NCI-H774 (cell line): ENCODE measurements at places on chromosomes 7 and 10.

DNA sequence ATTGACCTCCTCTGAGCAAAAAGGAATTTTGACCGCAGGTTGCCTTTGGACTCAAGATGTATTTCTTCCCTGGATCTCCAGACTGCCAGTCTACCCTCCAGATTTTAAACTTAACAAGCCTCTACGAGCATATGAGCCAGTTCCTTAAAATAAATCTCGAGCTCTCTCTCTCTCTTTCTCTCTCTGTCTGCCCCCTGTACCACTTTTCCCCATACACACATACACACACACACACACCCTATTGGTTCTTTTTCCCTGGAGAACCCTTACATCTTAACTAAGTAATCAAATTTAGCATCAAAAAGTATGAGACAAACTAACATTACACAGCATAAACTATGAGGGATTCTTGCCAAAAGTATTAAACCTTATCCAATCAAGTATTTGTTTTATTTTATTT lies 11.4 kb downstream of the BCAP29 start:
- no peak for DNase-seq

- DNase-seq: no peak
These were observed 108.9 kb upstream of the PCBD1 start for GRCh38 chr10:70997236-70997635.

GRCh38 chr7:104826135-104826534 lies 187.9 kb upstream of the KMT2E start:
- no peak for DNase-seq

- DNase-seq: no peak
These were observed 64.4 kb downstream of the GRM3 start for GRCh38 chr7:86708031-86708680.

DNA sequence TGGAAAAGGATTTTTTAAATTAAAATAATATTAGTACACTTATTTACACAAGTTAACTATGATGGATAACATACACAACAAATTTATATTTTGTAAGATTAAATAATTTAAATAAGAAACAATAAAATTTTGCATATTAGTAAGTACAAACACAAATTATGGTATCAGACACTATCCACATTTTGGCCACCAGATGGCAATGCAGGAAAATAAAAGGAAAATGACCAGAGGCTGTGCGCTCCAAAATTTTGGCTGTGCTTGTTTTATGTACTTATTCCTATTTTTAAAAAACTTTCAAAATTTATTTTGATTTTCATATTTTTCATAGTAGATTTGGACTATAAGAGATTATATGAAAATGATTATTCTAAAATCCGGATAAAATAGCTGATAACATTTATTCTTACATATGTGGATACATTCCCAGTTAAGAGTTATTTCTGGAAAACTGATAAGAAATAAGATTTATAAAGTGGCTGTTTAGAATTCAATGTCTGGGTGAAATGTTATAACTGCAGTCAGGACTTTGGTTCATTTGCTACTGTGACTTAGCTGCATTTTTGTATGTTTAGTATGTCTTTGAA lies 274.7 kb upstream of the HGF start:
- DNase-seq: peak; percentile 62

GRCh38 chr7:37728747-37729146 lies 45.2 kb downstream of the GPR141 start:
- no peak for DNase-seq

DNA sequence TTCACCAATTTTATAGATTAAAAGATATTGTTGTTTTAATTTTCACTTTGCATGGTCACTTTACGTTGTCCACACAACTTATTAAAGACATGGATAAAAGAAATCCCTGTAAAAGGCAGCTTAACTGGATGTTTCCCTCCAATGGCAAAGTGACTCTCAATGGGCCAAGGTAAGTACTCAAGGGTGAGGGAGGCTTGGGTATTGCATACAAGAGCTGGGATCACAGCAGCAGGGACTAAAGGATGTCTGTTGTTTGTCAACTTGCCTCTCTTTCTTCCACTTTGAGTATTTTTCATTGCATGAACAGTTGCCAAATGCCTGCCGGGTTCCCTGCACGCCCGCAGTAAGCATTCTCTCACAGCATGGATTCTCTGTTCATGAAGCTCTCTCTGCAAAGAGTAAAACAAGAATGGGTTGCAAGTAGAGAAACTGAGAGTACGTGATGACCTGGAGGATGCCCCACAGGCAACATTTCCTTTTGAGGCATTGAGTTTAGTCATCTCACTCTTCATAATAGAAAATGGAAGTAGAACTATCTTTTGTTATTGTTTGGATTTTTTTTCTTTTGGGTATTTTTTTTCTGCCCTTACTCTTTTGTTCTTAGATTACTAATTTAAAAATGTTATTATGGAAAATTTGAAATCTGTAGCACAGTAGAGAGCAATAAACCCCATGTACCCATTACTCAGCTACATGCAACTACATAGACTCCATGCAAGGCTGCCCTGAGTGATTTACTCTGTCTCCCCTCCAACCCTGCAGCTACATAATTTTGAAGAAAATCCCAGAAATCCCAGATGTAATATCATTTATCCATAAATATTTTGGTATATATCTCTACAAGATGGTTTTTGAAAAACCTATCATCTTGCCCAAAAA lies 26.3 kb downstream of the GPR141 start:
- DNase-seq: no peak

GRCh38 chr7:152986376-152986775 lies 226.8 kb downstream of the ACTR3B start:
- DNase-seq: no peak

- no peak for DNase-seq
These were observed 19.8 kb downstream of the OR2F1 start for GRCh38 chr7:143974459-143974858.

DNA sequence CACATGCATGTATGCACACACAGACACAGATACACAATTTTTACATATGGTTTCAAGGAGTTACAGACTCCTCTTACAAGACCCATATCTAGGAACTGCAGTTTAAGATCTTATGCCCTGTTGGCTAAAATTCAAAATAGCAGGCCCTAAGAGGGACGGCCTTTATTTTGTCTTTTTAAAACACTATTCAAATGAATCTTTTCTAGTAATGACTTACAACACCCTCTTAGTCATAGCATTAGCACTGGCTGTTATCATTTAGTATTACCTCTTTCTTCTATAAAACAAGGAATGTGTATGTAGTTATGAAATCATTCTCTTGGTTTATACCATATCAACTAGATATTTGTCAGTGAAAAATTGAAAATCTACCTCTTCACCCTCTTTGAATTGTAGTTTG lies 15.3 kb downstream of the PAPSS2 start:
- no peak for DNase-seq

DNA sequence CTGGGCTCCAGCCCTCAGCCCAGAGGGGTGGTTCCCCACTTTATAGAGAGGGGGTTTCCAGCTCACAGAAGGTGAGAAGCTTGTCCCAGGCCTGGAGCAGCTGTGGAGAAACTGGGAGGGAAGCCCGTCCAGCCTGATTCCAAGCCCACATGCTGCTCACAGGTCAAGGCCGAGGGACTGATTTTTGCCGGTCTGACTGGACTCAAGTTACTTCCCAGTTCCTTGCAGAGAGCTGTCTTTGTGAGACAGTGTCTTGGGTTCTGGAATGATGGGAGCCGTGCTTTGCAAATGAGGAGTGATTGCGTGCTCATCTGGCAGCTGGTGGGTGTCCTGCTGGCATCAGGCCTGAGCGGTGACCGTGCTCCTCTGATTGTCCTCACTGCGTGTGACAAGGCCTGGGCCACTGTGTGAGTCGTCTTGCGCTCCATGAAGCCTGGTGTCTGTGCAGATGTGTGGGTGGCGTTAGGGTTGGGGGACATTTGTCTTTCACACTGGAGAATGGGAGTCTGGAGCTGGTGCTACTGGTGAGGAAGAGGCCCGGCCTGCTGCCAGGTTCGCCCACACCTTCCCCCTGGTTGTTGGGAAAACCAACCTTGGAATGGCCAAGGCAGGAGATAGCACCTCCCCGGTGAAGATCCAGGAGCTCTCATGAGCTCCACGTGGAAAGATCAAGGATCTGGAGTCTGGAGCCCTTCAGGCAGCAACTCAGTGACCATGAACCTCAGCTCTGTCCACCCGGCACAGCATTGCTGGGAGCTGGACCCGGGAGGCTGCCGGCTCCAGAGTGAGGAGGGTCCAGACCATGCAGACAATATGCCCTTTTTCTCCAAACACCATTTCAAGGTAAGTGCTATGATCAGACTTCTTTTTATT lies 129.6 kb downstream of the SMURF1 start:
- DNase-seq: no peak

- DNase-seq: peak; percentile 61
These were observed 92.5 kb upstream of the IKZF1 start for GRCh38 chr7:50212016-50212325.

- DNase-seq: no peak
These were observed 57.1 kb downstream of the AMPH start for GRCh38 chr7:38574086-38574485.

GRCh38 chr10:129716211-129716681 lies 247.8 kb downstream of the EBF3 start:
- DNase-seq: no peak

GRCh38 chr7:155252892-155253501 lies 44.7 kb upstream of the INSIG1 start:
- no peak for DNase-seq

DNA sequence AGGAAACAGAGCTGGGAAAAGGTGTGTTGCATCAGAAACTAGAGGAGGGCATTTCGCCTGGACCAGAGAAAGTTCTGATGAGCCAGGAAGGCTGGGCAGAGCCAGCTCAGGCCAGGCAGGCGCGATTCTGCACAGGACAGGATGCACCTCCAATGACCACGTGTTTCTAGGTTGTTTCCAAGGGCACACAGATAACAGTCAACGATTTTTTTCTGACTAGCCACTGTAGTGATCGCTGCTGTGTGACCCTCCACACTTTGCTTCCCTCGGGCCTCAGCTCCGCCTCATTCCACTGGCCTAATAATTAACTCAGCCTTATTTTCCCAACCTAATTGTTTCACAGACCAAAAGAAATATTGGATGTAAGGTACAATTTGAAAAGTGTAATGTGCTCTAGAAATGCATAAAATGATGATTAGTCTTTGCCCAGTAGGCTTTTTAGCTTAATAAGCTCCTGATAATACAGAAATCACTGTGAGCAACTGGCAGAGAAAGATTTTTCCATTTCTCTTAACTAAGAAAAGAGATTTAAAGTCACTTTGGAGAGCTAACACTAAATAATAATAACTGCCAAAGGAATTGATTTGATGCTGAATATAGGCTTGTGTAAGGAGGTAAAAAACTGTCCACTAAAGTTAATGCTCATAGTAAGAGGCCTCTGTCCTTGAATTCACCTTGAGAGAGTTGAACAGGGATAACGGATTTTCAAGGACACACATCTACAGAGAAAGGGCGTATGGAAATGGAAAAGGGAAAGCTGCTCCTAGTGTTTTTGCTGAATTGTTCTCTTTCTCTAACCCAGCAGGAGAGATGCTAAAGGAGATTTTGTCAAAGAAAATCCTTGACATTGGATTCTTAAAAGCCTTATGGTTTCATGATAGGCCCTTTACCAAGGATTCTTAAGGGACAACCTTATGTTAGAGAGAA lies 291.0 kb upstream of the C7orf33 start:
- DNase-seq: no peak

- no peak for DNase-seq
These were observed 7.0 kb upstream of the FUOM start for GRCh38 chr10:133364645-133365431.

DNA sequence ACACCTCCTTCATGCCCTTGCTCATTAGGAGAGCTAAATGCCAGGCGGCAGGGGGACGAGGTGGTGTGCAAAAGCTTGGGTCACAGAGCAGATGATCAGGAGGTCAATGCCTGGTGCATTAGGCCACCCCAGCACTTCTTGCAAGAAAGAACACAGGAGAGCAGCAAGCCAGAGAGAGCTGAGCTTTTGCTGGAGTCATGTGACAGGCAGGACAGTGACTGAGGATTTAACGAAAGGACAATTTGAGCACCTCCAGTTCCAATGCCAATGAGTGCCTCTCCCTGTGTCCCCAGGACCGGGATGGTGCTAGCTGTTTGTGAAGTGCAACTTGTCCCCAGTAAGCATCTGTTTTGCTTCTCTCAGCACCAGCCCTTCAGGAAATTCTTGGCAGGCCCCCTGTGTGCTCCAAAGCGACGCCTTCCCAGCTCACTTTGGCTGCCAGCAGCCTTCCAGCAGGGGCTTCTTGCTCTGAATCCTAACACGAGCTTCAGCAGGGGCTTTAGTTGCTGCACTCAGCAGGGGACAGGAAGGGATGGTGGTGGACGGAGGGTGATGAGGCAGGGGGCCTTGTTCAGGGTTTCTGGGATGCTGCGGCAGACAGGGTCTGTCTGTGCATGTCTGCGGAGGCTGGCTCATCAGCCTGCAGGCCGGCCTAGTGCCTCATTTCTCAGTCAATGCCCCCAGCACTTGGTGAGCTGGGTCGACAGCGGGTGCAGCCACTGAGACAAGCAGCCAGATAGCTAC lies 368.1 kb downstream of the RPS24 start:
- no peak for DNase-seq

DNA sequence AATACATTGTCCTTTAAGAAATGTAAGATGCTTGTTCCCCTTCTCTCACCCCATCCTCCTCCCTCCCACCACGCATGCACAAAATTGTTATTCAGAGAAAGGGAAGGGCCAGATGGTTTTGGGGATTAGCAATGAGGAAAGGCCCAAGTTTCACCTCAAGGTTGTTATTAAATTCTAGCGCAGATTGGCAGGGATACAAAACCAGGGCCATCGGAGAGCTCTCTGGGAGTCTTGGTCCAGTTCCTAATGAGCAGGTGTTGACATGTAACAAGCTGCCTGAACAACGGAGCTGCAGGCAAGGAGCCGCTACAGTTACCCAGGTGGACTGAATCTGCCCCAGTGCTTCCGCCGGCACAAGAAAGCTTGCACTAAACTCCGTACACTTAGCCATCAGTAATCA lies 9.7 kb upstream of the ANK3 start:
- no peak for DNase-seq

GRCh38 chr7:151080067-151080521 lies 515 bp downstream of the FASTK start:
- no peak for DNase-seq

DNA sequence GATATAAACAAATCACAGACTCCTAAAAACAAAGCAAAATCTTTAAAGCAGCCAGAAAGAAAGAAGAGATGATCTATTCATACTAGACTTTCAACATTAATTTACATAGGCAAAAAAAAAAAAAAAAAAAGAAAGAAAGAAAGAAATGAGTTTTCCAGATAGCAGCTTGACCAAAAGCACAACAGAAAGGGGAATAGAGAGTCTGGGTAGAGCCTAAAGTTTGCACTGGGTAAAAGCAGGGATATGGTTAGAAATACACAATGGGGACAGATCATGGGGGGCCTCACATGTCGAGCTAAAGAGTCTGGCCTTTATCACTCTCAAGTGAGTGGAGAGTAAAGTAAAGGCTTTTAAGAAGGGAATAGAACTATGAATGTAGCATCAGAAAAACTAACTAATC lies 169.8 kb downstream of the SGMS1 start:
- DNase-seq: no peak

- DNase-seq: no peak
These were observed 24.2 kb upstream of the DDC start for GRCh38 chr7:50589364-50589763.

DNA sequence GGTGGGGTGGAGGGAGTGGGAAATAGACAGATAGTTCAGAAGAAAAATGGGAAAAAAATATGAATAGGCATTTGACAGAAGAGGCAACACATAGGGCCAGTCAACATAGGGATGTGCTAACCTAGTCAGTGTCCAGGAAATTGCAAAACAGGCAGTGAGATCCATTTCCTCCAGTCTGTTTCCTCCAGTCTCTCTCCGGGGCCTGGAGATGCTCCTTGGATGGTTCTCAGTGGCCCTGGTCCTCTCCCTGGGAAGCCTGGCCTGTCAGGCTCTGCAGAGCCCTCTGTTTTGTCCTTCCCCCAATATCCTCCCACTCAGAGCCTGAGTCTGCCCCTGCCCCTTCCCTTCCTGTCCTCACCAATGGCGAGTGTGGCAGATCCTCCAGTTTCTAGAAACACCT lies 52.6 kb downstream of the SYPL1 start:
- DNase-seq: no peak
